ENCODE measurements at places on chromosomes 12 and 14. TPM values are rescaled to one million over a fixed set of nuclear protein-coding genes. Genes with fewer than 3 reads are reported as not detected.

GRCh38 chr12:128969480-128970055, 116.3 kb downstream of the GLT1D1 start:
- no peak for DNase-seq

EMP1 gene
- 167 TPM for total RNA-seq

DNA sequence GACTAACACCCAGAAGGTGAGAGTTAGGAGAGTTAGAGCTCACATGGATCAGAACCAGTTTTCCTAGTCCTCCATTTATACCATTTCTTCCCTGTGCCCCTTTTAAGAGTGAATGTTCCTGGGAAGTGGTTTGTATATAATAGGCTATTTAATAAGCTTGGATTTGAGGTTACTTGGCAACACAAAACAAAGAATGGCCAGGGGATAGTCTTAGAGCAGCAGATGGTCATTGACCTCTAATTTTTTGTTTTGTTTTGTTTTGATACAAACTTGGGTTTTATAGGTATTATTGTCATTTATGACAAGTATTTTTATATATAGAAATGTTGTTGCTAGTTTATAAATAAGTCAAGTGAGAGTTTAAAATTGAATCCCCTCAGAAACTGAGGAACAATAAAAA, 35.8 kb downstream of the VEZT start:
- DNase-seq, result no peak

- no peak for DNase-seq
Measured at GRCh38 chr12:119457271-119457670, 122.7 kb downstream of the CCDC60 start.

GRCh38 chr12:93103154-93103553, 174.1 kb upstream of the EEA1 start:
- no peak for DNase-seq

- no peak for DNase-seq
Measured at GRCh38 chr14:90820958-90821357, 4.7 kb upstream of the TTC7B start.

DNA sequence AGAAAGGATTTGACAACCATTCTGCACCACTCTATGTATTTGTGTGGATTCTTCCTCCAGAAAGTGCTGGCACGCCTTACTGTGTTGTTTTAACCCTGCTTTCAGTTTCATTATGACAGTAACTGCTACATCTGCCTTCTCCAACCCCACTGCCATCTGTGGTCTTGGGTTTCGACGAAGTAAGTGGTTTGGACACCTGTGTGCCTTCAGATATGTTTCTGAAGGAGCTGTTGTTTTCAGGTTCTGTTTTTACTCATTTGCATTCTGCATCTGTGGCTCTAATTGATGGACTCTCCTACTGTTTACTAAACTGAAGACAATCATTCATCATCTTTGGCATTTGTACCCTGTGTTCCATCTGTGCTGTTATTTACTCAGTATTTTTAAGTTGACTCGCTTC, 4.1 kb downstream of the TSHR start:
- no peak for DNase-seq

Data from pulmonary artery endothelial cell (primary cell).